ENCODE measurements at places on chromosomes 6 and 20.

DNA sequence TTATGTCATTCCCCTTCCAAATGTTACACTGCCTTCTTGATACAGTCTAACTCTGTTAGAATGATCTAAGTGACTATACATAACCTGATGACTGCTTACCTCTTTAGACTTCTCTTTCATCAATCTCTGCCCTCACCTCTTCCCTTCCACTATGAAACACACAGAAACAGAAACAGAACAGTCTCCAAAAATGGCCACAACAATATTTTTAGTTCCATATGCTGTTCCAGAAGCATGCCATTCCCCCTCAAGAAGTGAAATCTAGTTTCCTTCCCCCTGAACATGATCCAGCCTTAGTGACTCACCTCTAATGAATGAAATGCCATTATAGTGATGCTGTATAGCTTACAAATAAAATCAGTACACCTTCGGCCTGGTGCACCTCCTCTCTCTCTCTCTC is 229.3 kb upstream of the TENT5A start:
- DNase-seq, result peak; percentile 76

DNA sequence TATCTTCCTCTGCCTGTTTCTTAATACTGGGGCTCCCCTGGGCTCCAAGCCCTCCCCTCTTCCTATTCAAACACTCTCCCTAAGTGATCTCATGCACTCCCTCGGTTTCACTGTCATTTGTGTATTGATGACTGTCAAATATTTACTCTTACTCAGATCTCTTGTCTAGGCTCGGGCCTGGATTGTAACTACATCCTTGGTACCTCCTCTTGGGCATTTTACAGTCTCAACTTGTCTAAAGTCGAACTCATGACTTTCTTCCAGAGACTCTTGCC is 189.4 kb upstream of the PRDM1 start:
- DNase-seq, result no peak

DNA sequence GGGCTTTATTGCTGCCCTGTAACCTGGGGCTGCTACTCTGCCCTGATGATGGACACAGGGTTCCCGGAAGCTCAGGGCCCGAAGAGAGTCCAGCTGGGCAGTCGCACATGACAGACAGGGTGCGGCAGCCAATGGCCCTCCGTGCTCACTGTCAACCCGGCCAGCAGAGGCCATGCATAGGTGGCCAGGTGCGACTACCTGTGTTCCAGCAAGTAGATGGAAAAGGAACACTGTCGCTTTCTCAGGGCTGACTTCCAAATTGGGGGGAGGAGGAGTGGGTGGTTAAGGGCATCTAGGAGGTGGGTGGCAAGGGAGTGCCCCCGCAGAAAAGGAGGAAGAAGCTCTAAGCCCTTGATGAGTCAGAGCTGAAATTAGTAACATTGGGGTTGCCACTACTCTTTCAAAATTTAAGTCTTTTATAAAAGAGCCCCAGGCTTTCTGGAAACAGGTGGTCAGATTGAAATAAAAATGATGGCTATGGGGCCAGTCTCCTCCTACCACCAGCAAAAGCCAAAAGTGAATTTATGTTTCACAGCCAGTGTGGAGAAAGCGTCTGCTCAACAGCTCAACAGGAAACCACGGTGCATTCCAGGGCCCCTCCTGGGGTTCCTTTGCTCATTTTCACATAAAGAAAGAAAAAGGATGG is 2.3 kb upstream of the RAMACL start:
- DNase-seq, result peak; percentile 53

GRCh38 chr20:63224412-63225081 is 8.6 kb upstream of the YTHDF1 start:
- peak; percentile 91 for DNase-seq

DNA sequence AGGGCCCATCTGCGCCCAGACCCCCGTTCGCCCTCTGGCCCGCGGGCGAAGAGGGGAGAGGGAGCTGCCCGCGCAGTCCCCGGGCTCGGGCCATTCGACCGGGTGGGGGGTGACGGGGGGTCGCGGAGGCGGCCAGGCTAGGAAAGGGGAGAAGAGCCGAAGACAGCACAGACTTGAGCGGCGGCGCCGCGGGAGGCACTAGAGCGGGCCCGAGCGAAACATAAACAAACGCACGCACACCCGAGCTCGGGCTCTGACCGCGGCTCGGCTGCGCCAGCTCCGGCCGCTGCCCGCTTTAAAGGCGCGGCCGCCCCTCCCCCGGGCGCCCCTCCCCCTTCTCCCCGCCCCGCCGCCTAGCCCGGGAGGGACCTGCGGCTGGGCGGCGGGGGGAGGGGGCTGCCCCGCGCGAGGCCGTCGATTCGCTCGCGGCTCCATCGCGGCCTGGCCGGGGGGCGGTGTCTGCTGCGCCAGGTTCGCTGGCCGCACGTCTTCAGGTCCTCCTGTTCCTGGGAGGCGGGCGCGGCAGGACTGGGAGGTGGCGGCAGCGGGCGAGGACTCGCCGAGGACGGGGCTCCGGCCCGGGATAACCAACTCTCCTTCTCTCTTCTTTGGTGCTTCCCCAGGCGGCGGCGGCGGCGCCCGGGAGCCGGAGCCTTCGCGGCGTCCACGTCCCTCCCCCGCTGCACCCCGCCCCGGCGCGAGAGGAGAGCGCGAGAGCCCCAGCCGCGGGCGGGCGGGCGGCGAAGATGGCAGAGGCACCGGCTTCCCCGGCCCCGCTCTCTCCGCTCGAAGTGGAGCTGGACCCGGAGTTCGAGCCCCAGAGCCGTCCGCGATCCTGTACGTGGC is at the start of gene FOXO3:
Gene FOXO3, plus strand, starts transcription at position 455 of the 846 bp plus-strand sequence. Its CDS starts 292 bp downstream, at position 747.
- peak; percentile 96 for DNase-seq
